GM12878 (cell line): ENCODE measurements at places on chromosomes 2 and 18.
A peak's percentile ranks its signal among the peaks of the same experiment; 100 is the strongest.

- DNase-seq = no peak
Measured at GRCh38 chr18:61851940-61852451, 40.8 kb downstream of the RNF152 start.

- DNase-seq = no peak
Measured at GRCh38 chr18:63091671-63092364, 227.8 kb downstream of the BCL2 start.

GRCh38 chr2:225581135-225581534 is 181.6 kb downstream of the NYAP2 start:
- DNase-seq = no peak

GRCh38 chr18:41940506-41941215 is 14.4 kb upstream of the PIK3C3 start:
- DNase-seq = no peak

- DNase-seq = no peak
Measured at GRCh38 chr2:235030126-235030525, 78.3 kb downstream of the SH3BP4 start.

DNA sequence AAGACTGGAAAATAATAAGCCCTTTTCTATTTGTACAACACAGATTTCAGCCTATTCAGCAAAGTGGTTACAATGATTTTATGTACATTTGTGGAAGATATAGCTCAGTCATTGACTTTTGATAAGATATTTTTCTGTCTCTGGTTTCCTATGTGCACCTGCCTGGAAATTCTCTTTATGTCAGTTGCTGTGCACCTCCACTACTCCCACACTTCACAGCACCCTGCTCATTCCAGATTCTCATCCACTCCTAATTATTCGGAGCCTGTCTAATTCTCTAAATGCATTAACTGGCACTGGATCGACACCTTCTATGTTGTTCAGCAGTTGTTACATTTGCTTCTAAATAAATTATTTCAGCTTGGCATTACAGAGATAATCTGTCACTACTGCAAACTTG is 275.1 kb upstream of the RND3 start:
- no peak for DNase-seq

GRCh38 chr2:212911011-212911410 is 240.4 kb downstream of the IKZF2 start:
- DNase-seq = no peak

DNA sequence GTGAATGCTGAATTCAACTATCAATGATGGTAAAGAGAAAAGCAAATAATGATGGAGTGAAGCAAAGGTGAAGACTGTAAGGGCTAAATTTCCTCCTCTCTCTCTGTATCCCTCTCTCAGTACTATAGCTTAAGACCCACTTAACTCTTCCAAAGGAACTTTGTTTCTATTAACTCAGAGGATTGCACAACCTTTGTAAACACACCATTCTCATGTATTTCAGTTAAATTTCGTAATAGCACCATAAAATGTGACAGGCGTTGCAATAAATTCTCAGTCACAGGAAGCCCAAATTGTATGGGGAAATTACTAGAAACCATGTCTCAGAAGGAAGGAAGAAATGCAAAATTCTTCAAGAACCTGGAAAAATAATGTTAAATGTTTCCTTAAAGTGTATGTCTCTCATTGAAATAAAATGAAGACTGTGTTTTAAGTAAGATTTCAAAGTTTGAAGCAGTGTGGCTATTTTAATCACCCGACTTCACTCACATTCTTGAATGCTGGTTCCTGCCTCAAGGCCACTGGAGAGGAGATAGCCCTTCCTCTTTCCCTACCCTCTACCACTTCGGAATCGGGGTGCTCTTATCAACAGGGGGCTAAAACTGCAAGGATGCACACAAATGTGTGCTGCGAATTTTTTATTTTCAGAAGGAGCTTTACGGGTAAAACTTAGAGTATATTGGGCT is 112.1 kb downstream of the FTCDNL1 start:
- DNase-seq = no peak

DNA sequence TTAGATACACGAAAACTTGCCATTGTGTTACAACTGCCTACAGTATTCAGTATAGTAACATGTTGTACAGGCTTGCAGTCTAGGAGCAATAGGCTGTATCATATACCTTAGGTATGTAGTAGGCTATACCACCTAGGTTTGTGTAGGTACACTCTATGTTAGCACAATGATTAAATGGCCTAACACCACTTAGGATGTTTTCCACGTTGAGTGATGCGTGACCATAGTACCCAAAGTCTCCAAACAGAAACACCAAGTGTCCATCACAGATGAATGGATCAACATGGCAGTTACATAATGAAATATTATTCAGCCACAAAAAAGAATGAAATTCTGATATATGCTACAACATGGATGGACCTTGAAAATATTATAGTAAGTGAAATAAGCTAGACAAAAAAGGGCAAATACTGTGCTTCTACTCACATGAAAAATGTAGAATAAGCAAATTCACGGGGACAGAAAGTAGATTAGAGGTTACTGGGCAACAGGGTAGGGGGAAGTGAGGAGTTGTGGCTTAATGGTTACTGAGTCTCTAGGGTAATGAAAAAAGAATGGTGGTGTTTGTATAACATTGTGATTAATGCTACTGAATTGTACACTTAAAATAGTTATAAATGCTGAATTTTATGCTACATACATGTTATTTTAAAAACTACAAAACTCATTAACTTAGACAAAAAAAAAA is 62.6 kb downstream of the TMEM131 start:
- no peak for DNase-seq

DNA sequence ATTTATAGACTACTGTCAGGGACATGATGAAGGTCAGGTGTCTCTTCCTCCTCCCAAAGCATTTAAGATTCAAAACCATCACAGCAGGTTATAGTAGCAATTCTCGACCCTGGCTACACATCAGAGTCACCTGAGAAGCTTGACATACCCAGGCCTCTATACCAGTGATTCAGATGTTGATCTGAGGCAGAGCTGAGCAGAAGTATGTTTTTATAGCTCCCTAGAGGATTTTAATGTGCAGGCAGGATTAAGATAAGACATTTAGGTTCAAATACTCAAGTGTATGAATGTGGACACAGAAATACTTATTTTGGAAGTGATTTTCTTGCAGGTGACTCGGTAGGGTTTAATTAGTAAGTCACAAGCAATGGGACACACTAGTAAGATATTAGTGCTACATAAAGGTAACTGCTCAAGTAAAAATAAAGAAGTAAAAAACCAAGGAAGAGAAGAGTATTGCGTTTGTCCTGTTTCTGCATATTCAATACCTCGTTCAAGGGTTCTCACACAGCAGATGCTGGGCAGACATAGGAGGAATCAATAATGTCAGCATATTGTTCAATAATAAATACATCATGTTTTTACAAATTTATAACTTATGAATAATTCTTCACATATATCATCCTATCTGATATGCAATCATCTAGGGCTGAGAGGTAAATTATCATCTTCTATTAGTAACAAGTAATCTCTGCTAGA is 7.0 kb downstream of the GCFC2 start:
- no peak for DNase-seq

GRCh38 chr2:4840791-4841190 is 851.4 kb upstream of the SOX11 start:
- DNase-seq = no peak

- no peak for DNase-seq
Measured at GRCh38 chr18:63104868-63105267, 214.7 kb downstream of the BCL2 start.

- no peak for DNase-seq
Measured at GRCh38 chr2:234913208-234913626, 38.6 kb upstream of the SH3BP4 start.

DNA sequence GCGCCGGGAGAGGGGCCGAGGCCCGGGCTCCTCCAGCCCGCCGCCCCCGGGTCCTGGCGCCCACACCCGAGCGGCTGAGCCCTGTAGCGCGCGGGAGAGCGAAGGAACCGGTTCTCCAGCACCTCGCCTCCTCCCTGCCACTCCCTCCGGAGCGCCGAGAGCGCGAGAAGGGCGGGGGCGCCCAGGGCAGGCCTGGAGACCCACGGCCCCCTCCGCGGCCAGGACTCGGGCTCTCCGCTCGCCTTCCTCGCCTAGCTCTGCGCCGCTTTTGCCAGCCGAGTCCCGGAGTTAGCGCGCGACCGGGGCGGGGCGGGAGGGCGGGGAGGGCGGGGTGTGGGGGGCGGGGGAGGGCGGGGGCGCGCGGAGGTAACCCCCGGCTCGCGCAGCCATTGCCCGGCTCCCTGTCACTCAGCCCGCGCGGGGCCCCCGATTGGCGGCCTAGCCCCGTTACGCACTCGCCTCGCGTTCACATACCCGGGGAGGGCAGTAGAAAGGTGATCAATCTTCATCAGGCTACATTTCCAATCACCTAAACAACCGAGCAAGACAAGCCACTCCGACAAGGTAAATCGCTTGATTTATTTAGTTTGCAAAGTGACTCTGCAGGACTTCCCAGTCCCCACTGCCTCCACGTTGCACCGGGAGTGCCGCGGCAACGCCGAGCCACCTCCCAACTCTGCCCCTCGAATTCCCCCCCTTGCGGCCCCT is at the start of gene OTX1:
Gene OTX1, plus strand, starts transcription at position 497 of the 708 bp plus-strand sequence. CDS start 2,161 bp downstream, outside the sequence.
- DNase-seq = peak; percentile 41

DNA sequence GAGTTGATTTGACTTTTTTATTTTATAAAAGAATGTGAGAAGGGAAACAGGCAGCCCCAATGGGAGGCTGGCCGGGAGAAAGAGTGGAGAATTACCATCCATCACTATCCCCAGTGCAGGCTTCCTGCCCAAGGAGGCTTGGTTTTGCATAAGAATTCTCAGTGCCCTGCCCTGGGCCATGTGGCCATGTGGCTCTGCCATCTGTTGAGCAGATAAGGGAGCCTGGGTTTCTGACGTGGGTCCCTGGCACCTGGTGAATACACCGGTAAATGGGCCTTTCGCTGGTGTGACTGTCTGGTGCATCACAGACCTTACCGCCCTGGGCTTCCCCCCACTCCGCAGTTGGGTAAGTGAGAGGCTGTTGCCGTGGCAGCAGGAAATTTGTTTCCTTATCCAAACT is 54.5 kb upstream of the TMEM163 start:
- DNase-seq = no peak

DNA sequence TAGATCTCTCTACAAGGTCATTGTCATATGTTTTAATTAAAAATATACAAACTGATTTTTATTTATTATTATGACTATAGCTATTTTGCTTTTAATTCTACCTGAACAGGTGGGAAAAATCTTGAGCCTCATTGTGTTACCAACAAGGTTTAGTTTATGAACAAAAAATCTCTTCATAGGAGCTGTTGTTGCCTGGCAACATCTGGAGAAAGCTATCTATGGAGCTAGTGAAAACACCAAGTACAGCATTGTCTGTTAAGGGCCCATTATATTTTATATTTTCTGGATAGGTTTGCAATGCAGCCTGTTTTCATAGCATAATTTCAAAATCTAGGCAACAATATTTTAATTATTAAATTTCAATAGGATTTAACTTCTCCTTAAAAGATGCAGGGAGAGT is 383.0 kb upstream of the TMEFF2 start:
- no peak for DNase-seq

DNA sequence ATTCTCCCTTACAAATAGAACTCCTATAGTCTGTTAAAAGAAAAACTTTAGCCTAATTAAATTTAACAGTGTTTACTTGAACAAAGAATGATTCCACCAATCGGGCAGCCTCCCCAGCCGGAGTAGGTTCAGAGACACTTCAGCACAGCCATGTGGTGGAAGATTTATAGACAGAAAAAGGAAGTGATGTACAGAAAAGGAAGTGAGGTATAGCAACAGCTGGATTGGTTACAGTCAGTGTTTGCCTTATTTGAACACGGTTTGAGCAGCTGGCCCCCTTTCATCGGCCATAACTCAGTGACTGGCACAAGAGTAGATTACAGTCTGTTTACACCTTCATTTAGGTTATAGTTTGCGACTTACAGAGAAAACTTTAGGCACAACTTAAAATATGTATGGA is 2.1 kb upstream of the SKA1 start:
- no peak for DNase-seq

GRCh38 chr18:52716973-52717372 is 377.0 kb downstream of the DCC start:
- no peak for DNase-seq

DNA sequence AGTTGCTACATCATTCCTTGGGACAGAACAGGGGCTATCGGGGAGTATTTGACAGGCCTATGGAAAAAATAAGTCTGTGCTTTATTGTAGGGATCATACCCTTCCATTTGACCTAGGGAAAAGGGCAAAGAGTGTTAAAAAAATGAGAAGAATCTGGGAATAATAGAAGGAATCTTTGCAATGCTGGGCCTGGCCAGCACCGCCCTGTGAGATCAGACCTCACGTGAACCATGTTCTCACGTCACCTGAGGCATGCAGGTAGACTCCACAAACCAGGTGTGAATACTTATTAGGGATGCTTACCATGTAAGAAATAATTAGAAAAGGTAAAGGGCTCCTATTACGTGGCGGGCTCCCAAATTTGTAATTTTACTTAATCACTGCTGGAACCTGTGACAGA is 177.5 kb upstream of the GATA6 start:
- DNase-seq = no peak

DNA sequence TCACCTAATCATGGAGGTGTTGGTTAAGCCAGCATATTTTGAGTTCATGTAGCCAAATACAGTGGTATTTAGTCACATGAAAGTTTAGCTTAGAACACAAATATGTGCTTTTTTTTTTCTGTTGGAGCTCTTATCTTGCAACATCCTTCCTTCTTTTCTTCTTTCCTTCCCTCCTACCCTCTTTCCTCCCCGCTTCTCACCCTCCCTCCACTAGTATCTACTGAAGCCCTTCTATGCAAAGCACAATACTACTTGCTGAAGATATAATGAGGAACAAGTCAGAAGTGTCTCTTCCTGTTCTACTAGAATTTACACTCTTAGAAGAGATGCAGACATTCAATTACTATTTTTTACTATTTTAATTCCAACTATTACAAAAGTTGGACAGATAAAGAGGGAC is 105.0 kb upstream of the ITGA4 start:
- DNase-seq = no peak

DNA sequence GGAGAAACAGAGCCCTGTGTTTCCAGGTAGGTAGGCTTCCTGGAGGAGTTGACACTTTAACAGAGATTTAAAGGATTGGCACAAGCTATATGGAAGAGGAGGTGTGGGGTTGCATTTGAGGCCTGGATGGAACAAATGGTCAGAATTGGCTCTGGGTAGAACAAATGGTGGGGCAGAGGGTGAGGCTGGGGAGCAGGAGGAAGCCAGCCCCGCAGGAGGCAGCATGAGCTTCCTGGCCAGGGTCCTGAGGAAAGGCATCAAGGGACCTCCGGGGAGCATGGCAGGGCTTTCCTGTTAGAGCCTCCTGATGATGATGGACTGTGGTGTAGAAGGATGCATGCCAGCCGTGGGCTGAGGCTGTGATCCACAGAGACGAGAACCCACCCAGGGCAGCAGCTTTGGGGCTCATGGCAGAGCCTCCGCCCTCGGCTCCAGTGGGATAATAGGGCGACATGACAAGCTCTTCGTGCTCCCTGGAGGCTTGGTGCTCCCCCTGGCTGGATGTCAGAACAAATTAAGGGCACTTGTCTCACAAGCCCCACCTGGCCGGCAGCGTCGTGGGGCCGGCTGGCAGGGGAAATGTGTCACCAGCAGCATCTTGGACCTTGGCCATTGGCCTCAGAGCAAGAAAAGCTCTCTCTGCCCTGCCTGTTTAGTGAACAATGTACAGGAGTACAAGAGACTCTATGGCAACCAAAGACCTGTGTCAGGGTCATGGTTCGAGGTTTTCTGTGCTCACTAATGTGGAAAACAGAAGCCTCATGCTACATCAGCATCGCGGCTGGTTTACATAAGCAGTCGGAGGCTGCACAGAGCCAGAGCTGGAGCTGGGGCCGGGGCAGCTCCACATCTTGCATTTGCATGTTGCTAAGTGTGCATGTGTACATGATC is 153.5 kb downstream of the MYCN start:
- no peak for DNase-seq
